ENCODE measurements at places on chromosomes 3 and 15. TPM values are rescaled to one million over a fixed set of nuclear protein-coding genes. Genes with fewer than 3 reads are reported as not detected.

Gene PLSCR5
- total RNA-seq, result not detected

Gene SLC30A4
- total RNA-seq, result 0.04 TPM

Gene UCN2
- total RNA-seq, result 0.17 TPM

- H3K4me1 ChIP-seq, result peaks cover 12% of the 10 kb centered on the region
- H3K4me3 ChIP-seq, result no peak overlapping the region
- H3K27ac ChIP-seq, result no peak overlapping the region
- H3K27me3 ChIP-seq, result no peaks in the 10 kb centered on the region
Observed at GRCh38 chr3:195171093-195171873, 99.7 kb downstream of the XXYLT1 start.

DNA sequence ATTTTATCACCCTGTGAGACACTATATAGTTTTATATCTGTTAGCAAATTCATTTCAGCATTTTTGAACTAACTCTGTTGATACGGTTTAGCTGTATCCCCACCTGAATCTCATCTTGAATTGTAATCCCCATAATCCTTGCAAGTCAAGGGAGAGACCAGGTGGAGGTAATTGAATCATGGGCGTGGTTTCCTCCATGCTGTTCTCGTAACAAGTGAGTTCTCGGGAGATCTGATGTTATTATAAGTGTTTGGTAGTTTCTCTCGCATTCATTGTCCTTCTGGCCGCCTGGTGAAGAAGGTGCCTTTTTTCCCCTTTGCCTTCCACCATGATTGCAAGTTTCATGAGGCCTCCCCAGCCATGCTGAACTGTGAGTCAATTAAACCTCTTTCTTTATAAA, 53.2 kb upstream of the TMC3 start:
- no peaks in the 10 kb centered on the region for H3K27me3 ChIP-seq
- H3K4me3 ChIP-seq, result no peak overlapping the region
- H3K27ac ChIP-seq, result no peak overlapping the region

DNA sequence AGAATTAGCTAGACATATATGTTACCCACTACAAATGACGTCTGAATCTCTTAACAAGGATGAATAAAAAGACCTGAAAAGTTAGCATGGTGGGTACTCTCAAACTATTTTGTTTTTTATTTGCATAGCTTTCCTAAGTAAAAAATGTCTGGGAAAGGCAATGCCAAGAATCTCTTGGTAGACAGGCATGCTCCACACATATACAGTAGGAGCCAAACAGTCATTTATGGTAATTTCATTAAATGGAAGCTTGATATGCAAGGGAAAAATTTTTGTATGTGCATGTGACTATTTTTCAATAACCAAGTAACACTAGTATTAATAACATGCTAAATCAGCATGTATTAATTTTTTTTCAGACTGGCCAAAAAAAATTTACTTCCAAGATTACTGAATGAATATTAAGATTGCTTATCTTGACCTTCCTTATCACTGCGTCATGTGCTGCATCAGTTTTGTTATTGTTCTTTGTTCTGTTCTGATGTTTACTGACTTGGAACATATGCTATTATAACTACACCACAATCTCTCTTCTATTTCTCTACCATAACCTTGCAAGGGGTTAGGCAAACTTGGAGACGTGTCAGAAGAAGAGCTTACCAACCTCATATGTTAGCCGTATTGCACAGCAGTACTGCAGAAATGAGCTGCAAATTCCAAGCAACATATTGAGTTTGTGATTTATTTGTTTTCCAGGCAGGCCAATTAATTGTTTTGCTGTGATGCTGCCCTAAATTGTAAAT, 255.3 kb downstream of the RBMS3 start:
- H3K27ac ChIP-seq, result no peak overlapping the region
- no peak overlapping the region for H3K4me3 ChIP-seq
- DNase-seq, result no peak
- H3K27me3 ChIP-seq, result no peaks in the 10 kb centered on the region
- H3K4me1 ChIP-seq, result no peaks in the 10 kb centered on the region

All from GM23338 (cell line).